Uterus (tissue), 4 donors: ENCODE measurements at places on chromosomes 3 and 15. TPM values are rescaled to one million over a fixed set of nuclear protein-coding genes. Genes with fewer than 3 reads are reported as not detected.

GRCh38 chr15:81160312-81161159 lies 26.5 kb downstream of the CFAP161 start:
- DNase-seq = peak; percentile 65

- no peak for DNase-seq
Measured at GRCh38 chr3:82556113-82556512, 794.7 kb upstream of the GBE1 start.

DNA sequence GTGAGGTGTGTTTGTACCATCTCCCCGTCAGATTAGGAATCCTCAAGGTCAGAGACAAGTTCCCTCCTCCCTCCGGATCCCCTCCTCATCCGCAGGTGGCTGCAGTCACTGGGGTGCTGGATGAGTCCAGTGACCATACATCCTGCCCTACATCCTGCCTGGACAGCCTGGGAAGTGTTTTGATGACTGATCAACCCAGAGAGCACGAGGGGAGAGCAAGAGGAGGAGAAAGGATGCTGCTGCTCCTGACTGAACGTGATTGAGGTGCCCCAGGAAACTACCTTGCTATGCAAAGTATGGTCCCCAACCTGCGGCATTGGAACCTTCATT lies 65.1 kb downstream of the SLC12A8 start:
- DNase-seq = no peak

GRCh38 chr3:132561003-132561402 lies 36.1 kb upstream of the ACKR4 start:
- no peak for DNase-seq

GRCh38 chr3:107368654-107369398 lies 8.4 kb upstream of the CCDC54 start:
- no peak for DNase-seq

DNA sequence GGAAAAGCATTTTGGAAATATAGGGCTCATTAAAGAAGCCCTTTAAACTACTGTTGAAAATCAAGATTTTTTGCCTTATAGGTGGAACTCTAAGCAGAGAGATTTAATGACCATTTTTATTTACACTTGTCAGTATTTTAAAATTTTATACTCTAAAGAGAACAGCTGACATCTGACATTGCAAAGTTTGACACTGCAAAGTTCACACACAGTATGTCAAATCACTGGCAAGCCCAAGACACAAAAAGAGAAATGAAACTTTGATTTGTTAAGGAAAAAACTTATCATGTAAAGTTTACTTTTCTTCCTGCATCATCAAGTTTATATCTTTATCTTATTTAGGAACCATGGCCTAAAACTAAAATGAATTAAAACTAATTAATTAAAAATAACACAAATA lies 40.2 kb downstream of the DPH6 start:
- DNase-seq = no peak

Gene SPINK8
- not detected for total RNA-seq

DNA sequence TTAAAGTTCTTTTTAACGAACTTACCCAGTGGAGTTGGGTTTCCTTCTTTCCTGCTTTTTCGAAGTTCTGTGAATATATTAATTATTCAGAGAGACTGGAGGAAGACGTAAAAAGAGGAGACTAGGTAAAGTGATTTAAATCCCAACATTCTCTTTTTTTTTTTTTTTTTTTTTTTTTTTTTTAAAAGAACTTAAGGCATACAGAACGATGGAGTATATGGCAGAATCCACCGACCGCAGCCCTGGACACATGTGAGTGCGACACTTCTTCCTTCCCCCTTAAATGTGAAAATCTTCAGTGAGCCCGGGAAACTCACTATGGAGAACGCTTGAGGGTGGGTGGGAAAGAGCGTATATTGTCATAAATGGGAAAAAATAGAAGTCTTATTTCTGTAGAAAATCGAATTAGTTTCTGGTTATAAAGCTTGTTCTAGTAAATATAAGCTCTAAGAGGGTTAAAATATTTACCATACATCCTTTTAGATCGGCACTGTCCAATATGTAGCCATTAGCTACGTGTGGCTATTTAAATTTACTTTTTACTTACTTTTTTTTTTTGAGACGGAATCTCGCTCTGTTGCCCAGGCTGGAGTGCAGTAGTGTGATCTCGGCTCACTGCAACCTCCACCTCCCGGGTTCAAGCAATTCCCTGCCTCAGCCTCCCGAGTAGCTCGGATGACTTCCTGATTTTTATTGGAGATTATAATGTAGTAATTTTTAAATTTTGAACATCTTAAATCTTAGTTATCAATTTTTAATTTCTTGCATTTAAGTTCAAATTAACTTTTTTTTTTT lies 892 bp downstream of the NMD3 start:
- no peak for DNase-seq

Gene MON1A
- 9.3 TPM for total RNA-seq

DNA sequence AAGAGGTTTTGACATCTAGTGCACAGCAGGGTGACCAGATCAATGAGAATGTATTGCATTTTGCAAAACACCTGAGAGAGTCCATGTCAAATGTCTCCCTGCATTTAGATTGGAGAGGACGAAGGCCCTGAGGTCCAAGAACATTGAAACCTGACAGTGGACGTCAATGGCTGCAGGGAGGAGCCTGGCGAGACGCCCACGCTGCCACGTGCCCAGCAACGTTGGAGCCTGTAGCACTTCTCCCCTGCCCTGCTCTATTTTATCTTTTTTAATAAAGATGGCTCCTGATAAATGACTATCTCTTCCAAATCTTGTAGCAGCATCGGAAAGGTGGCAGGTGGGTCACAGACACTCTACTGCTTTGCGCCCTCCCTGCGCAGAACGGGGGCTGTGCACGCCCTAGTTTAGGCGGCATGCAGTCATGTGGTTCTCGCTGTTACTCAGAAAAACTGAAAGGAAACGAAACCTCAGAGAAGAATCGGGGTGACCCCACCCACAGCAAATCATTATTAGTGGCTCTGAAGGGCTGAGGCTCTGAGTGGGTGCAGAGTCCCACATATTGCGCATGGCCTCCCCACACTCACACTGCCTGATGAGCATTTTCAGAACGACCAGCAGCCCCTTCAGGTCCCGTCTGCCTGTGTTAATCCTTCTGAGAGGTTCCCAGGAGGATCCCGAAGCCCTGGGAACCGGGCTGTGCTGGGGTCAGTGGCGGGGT lies 62.5 kb upstream of the TAMM41 start:
- DNase-seq = no peak

Gene GATA2
- 43.0 TPM for total RNA-seq

DNA sequence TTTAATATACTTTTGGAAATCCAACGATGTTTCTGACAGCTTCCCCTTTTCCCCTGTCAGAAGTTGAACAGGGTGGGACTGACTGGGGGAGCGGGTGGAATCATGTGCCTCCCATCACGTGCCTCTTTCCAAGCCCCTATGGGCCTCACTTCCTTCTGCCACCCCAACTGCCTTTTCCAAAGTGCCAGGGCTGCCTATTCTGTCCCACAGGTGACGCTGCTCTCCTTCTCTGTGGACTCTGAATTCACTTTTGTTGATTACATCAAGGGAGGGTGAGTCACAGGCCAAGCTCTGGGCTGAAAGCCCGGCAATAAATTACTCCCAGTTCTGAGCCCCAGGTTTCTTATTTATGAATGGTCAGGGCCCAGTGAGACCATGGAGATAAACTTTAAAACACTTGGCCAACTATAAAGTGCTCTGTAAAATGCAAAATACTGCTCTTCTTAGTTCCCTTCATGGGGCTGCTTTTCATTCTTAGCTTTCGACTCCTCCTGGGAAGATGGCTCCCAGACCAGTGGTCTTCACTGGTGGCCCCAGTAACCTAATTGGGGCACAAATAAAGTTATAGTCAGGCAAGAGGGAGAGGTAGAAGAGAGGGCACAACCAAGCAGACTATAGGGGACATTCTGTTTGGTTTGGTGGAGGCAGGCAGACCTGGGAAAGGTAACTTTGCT lies 12.3 kb downstream of the CPNE9 start:
- peak; percentile 94 for DNase-seq

DNA sequence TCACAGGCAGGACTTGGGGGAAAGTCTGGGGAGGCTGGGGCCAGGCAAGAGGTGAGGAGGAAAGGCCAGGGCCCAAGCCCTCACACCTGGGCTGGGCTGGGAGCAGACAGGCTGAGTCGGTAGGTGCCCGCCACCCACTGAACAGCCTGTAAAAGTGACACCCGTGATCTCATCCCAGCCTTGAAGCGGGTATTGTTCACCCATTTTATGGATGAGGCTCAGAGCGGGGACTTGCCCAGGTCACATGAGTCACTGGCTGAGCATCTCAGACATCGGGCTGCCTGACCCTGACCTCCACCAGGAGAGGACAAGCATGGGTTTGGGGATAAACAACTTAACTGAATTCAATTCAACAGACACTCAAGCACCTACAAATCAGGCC lies 52.0 kb upstream of the CTSH start:
- DNase-seq = no peak

DNA sequence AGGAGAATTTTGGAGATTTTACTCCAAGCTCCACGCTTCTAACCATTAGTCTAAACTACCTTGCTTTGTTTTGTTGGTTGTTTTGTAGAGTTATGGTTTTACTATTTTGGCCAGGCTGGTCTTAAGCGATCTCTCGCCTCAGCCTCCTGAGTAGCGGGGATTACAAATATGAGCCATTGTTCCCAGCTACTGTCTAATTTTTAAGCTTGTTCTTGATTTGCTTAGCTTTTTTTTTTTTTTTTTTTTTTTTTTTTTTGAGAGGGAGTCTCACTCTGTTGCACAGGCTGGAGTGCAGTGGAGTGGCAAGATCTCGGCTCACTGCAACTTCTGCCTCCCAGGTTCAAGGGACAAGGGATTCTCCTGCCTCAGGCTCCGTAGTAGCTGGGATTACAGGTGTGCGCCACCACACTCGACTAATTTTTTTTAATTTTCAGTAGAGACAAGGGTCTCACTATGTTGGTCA lies 28.5 kb downstream of the EFCAB12 start:
- no peak for DNase-seq

GRCh38 chr3:189137416-189137815 lies 34.4 kb upstream of the TPRG1 start:
- no peak for DNase-seq

DNA sequence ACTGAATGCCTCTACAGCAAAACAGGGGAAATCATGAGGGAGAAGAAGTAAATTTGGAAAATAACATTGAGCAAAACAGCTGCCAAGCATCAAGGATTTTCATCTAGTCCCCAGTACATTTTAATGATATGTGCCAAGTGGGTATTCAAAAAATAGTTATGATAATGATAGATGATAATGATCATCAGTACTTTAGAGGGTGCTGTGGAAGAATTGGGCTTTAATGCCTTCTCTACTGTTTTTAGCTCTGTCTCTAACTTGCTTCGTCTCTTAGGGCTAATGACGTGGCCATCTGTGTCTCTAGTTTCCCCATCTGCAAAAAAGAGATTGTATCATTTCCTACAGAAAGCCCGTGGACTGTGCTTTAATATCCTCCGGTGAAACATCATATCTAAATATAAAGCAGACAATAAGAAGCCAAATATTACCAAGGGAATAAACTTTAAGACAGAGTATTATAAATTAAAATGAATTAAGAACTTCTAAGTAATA lies 10.2 kb upstream of the FSIP1 start:
- DNase-seq = no peak

DNA sequence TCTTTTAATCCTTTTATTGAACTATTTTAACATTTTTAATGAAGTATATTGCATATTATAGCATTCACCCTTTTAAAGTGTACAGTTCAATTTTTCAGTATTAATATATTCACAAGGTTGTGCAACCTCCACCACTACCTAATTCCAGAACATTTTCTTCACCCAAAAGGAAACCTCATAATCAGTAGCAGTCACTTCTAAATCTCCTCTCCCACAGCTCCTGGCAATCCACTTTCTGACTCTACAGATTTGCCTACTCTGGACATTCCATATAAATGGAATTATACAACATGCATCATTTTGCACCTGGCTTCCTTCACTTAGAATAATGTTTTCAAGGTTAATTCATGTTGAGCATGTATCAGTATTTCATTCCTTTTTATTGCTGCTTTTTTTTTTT lies 55.0 kb upstream of the HRH1 start:
- DNase-seq = no peak

GRCh38 chr15:49439678-49440395 lies 16.8 kb downstream of the FGF7 start:
- DNase-seq = no peak

Gene CFAP20DC
- under 0.01 TPM for total RNA-seq

DNA sequence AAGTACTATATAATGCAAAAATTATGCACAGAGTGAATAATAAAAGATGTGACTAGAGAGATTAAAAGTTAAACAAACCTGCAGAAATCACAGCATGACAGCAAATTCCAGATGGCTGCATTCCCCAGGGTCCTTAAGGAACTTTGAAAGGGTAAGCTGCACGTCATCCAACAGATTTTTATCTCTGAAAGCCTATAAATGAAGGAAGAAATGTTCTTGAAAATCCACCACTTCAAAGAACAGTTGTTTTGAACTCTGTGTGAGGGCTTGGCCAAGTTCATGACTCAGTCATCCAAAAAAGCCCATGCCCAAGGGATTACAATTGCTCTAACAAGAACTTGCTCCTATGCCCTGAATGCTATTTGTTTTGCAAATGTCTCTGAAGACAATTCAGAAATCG lies 603.6 kb downstream of the PLOD2 start:
- DNase-seq = no peak

DNA sequence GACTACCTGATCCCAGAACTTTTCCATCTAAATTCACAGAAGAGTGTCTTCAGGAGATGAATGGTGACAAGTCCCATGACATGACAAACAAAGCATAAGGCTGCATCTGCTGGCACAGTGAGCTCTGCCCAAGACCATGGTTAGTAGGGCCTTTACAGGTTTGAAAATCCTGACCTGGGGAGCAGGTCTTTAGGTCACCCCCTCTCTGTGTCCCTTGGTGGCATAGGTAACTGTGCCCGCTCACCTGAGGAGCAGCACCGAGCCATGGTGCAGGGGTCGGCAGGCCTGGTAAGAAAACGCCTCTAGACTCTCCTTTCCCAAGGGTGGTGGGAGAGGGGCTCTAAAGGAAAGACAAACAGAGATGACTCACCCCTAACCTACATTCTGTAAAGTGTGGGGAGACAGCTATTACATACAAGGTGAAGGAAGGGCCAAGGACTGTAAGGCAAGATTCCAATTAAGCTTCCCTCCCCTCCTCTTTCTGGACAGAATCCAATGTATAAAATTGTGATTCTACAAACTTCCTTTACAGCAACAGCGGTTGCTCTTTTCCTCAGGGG lies 74.0 kb downstream of the SATB1 start:
- DNase-seq = no peak

- no peak for DNase-seq
Measured at GRCh38 chr3:181713676-181714612, 2.2 kb downstream of the SOX2 start.

GRCh38 chr3:16392717-16393116 lies 120.8 kb downstream of the RFTN1 start:
- DNase-seq = no peak

GRCh38 chr3:48747015-48747615 lies 30.1 kb upstream of the IP6K2 start:
- no peak for DNase-seq

Gene SLC27A2
- total RNA-seq = not detected

Gene INTS14
- 28.8 TPM for total RNA-seq

Gene SLC2A2
- total RNA-seq = not detected

Gene UBAP1L
- 5.0 TPM for total RNA-seq
